Cortex of kidney (tissue), 1 donor: ENCODE measurements at places on chromosomes 11 and 22.

- DNase-seq = no peak
These were observed 45.3 kb upstream of the PPP2R1B start for GRCh38 chr11:111811445-111811844.

- DNase-seq = no peak
These were observed 68.9 kb upstream of the EED start for GRCh38 chr11:86175626-86176025.

DNA sequence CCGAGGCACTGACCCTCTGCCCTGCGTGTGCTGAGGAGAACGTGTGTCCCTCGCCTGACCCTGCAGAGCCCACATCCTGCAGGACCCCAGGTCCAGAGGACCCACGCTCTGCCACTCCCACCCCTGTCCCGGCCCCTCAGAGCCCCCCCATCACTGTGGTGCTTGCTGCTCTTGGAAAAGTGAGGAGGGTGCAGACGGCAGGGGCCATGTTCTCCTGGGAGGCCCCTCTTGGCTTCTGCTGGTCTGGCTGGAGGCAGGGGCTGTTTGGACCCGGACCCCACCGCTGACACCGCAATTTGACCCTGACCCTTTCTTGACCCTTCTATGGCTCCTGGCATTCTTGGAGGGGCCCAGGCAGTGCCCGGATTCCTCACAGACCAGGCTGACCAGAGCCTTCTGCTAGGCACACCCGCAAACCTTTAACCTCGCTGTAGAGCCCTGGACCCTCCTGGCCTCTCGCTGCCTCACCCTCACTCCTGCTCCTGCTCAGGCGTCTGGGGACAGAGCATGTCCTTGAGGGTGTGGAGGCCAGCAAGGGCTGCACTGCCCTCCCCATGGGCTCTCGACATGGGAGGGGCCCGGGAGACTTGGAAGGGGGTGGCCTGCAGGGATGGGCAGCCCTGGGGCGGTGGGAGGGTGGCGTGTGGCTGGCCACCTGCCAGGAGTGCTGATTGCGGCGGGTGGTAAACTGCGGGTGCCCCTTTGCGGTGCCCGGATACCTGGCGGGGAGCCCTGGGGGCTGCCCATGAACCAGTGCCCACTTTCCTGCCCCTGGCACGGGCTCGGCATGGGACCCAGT is 37.0 kb upstream of the MUC5AC start:
- no peak for DNase-seq

DNA sequence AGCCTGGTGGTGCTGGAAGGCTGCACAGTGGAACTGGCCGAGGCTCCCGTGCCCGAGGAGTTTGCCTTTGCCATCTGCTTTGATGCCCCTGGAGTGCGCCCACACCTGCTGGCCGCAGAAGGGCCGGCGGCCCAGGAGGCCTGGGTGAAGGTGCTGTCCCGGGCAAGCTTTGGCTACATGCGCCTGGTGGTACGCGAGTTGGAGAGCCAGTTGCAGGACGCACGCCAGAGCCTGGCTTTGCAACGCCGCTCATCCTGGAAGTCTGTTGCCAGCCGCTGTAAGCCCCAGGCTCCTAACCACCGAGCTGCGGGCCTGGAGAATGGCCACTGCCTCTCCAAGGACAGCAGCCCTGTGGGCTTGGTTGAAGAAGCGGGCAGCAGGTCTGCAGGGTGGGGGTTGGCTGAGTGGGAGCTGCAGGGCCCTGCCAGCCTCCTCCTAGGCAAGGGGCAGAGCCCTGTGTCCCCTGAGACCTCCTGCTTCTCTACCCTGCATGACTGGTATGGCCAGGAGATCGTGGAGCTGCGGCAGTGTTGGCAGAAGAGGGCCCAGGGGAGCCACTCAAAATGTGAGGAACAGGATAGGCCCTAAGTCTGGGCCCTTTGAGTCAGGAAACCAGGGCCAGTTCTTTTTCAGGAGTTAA is 1.9 kb upstream of the SMDT1 start:
- DNase-seq = no peak

- no peak for DNase-seq
These were observed 27.2 kb downstream of the RPS6KA4 start for GRCh38 chr11:64385945-64386704.

DNA sequence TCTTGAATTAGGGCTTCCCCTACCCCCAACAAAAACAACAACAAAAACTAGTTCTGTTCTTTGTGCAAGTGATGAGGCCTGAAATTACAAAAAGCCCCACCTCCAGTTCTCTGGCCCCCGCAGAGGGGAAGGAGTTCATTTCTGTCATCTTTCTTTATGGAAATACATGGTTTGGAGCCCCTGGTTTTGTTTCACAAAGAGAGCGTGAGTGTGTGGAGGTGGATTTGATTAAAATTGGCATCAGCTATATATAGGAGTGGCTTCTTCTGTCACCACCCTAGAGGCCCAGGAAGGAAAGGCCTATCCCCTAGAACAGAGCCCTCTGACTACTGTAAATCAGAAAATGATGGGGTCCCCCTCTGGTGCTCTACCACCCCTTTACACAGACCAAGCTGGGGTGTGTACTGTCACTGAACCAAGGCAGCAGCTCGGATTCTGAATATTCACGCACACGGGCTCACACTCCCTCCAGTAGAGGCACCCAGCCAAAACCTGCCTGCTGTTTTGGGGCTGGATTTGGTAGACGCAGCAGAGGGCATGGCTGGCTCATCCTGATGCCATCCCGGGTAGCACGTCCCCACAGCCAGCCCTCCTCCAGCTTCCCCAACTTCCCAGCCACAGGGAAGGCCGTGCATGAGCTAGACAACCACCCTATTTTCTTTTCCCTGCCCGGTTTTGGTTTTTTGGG is 19.4 kb downstream of the RCOR2 start:
- DNase-seq = no peak

DNA sequence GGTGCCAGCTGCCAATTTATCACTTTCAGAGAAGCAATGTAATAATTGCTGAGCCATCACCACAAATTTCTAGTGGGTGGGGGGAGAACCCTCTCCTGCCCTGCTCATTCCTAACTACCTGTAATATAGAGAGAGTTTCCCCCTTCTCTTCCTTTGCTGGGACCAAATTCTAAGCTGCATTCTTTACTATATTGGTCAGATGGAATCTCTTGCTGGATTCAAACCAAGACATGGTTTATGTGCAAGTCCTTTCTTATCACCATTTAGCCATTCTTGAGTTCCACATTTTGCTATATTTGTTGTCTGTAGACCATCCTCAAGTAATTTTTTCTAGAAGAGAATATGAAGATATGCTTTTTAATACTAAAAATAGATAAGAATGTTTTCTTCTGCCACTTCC is 452.1 kb downstream of the MN1 start:
- DNase-seq = no peak

GRCh38 chr22:29379258-29379657 is 9.1 kb downstream of the AP1B1 start:
- DNase-seq = no peak

DNA sequence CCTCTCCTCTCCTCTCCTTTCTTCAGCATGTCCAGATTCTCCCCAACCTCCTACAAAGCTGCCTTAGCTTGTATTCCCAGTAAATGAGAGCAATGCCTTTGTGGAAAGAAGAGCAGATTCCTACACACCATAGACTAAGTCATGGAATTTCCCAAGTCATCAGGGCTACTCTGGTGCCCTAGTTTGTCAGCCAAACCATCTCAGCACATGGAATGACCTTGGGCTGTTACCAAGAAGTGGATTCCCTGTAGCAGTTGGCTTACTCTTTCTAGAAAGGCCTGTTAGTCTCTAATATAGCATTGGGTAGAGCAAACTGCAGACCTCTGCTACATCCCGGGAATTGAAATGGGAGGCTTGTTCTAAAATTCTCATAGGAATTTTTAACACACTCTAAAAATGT is 108.9 kb upstream of the OLFML1 start:
- no peak for DNase-seq

DNA sequence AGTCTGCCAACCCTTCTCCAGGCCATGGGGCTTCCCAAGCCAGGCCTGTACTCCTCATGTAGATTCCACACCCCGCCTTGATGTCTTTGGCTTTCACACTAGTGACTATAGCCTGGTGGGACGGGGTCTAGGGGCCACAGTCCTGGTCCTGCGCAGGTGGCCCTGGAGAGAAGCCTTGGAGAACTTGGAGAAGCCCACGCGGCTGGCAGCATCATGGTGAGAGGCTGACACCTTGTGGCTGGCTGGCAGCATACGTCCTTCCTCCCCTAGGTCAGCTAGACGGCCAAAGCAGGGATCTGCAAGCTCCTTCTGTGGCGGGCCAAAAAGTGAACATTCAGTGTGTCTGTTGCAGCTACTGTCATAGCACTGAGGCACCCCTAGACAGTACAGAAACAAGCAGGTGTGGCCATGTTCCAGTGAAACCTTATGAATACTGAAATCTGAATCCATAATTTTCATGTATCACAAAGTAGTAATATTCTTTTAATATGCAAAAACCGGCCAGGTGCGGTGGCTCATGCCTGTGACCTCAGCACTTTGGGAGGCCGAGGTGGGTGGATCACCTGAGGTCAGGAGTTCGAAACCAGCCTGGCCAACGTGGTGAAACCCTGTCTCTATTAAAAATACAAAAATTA is 42.0 kb downstream of the FAM83F start:
- no peak for DNase-seq

- DNase-seq = no peak
These were observed 29.3 kb downstream of the SLN start for GRCh38 chr11:107682572-107682971.

- no peak for DNase-seq
These were observed 43.1 kb downstream of the CCDC73 start for GRCh38 chr11:32751381-32751780.

DNA sequence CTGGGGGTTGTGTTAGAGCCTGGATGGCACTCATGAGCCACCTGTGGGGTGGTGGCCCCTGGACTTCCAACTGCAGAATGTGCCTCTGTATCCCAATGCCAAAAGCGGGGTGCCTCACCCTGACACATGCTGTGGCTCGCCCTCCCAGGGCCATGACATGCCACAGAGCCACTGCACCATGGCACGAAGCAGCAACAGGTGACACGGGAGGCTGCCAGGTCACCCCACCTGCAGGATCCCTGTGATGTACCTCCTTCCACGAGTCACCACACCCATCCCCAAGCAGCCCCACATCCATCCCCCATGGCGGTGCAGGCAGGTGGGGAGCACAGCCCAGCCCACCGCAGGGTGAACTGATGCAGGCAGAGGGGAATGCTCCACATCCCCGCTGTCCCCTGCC is 14.8 kb downstream of the NECTIN1 start:
- DNase-seq = no peak

- DNase-seq = no peak
These were observed 77.7 kb downstream of the BARX2 start for GRCh38 chr11:129453293-129453721.

DNA sequence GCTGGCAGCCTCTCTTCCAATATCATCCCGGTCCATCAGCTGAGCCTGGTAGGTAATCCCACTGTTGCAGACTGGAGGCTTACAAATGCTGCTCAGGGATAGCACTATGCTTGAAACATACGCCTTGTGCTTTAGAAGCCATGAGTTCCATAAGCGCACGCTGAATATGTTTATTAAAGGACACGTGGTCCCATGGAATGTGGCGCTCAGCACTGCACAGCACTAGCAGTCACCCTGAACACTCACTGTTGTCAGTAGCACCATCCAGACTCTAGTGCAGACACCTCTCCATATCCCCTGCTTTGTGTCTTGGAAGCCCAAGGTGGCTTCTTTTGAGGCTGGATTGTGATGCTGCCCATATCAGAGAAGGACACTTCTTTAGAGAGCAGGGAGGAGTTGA is 120.9 kb downstream of the MAML2 start:
- DNase-seq = no peak

- DNase-seq = no peak
These were observed 77.5 kb upstream of the BID start for GRCh38 chr22:17851759-17852158.

DNA sequence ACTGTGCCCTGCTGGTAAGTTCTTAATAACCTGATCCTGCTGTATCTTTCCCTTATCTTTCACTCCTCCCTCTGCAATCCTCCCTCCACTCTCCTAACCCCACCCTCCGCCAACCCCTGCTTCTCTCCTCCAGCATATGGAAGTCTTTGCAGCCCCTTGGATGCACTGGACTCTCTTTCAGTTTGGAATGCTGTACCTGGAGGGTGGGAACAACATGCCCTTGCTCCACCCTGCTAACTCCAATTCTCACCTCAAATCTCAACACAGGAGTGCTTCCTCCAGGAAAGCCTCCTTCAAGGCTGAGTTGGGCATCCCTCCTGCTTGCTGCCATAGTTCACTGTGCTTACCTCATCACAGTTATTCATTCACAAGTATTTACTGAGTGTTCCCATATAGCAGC is 52.8 kb upstream of the LDLRAD3 start:
- no peak for DNase-seq

GRCh38 chr11:134978388-134979088 is 566.5 kb upstream of the B3GAT1 start:
- no peak for DNase-seq

DNA sequence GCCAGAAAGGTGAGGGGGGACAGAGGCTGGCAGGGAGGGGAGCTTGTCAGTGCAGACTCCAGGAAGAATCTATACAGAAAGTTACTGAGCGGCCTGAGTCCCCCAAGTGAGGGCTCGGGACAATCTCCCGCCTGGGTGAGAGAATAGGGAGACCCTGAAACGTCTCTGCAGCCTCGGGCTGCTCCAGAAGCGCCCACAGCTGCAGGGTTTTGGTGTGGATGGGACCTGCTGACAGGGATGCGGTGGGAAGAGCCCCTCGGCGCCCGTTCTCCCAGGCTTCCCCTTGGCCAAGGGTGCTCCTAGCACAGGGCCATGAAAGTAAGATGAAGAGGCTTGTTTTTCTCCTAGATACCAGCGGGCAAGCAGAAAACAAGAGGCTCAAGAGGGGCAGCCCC is 743 bp upstream of the RCE1 start:
- DNase-seq = no peak

GRCh38 chr11:61580271-61580888 is 496 bp downstream of the SYT7 start:
- DNase-seq = no peak

GRCh38 chr22:47247579-47248240 is 485.3 kb downstream of the TBC1D22A start:
- DNase-seq = no peak
